ENCODE measurements at places on chromosomes 2 and 18.
A peak's percentile ranks its signal among the peaks of the same experiment; 100 is the strongest.

DNA sequence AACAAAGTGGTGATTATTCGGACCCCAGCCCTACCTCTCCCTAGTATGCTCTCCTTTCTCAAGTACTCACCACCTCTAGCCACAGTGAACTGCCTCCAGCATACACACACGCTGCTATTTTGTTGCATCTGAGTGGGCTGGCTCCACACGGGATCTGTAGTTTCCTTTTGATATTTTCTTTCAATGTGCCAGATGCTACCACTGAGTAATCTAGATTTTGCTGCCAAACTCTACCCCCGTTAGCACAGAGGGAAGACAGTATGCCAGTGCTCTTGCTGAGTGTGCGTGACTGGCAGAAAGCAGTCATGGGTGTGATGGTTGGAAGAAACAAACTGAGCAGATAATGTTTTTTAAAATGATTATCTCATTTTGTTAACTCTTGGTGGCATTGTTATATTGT is 11.6 kb downstream of the CFLAR start:
- peak; percentile 68 for DNase-seq

DNA sequence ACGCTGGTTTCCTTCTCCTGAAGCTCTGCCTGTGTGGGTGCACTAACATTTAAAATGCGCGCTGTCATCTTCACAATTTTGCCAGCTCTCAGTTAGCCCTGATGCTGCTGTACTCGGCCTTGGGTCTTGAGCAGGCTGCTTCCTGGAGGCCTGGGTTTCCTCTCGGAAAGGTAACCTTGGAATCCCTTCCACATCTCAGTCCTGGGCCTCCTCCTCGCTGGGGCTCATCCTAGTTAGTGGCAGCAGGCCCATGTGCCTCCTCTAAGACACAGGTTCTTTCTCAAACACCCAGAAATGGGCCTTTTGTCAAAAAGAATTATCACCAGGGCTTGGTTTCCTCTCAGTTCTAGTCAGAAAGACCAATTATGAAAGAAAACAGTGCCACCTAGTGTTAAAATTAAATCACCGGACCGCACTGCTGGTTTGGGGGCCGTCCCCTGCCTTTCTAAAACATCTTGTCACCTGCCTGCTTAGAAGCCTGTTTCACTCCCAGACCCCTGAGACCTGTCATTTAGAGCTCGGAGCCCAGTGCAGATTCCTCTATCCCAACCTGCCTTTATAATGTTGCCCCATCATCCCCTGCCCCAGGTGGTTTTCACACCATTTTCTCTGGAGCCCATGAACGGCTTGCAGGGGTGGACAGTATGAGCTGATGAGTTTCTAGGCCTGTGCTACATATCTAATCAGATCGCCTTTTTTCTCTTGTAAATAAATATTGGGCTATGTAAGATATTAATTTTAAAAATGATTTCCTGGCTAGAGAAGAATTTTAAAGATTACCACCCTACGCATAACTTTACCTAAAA is 42.4 kb downstream of the HK2 start:
- DNase-seq: peak; percentile 69

- no peak for DNase-seq
These were observed 4.9 kb upstream of the SCN9A start for GRCh38 chr2:166380615-166381014.

GRCh38 chr2:134314681-134315368 is 61.0 kb downstream of the MGAT5 start:
- no peak for DNase-seq

DNA sequence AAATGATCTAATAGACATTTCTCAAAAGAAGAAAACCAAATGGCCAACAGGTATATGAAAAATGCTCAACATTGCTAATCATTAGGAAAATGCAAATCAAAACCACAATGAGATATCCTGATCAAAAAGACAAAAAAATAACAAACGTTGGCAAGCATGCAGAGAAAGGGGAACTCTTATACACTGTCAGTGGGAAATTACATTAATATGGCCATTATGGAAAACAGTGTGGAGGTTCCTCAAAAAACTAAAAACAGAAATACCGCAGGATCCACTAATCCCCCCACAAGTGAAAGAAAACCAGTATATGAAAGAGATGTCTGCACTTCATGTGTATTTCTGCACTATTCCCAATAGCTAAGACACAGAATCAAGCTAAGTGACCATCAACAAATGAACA is 57.7 kb upstream of the CTIF start:
- no peak for DNase-seq

- no peak for DNase-seq
These were observed 158.8 kb upstream of the SIX2 start for GRCh38 chr2:45167920-45168629.

- no peak for DNase-seq
These were observed 282.2 kb downstream of the CYP26B1 start for GRCh38 chr2:71865391-71865965.

DNA sequence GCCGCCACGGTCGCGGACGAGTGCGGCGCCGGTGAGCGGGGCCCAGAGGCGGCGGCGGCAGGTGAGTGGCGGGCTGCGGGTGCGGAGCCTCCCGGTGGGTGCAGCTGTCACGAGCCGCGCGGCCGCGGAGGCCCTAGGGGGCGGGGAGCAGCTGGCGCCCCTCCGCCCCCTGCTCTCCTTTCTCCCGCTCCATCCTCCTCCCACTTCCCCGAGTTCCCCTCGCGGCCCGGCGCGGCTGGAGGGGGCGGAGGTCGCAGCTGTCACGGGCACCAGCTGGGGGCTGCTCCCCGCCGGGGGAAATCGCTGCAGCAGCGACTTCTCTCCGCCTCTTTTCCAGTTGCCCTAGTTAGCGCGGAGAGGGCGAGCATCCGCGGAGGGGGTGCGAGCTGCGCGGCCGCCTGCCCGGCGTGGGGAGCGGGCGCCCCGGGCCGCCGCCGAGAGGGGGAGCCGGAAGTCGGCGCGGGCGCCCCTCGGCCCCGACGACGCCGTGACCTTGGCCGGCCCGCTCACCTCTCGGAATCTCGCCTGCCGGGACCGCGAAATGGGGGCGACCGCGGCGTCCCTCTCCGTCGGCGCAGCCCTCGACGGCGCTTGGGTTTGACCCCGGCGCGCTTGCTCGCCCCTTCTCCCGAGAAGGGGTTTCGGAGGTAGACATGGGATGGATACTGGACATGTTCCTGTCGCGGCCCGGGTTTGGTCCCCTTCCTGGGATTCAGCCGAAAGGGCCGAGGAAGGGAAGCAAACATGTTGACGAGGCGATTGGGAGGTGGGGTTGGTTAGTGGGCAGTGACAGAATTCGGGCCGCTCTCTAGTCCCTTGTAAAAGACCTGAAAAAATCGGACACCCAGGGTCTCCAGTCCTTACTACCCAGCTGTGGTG is 727 bp downstream of the NCOA1 start:
- peak; percentile 60 for DNase-seq

DNA sequence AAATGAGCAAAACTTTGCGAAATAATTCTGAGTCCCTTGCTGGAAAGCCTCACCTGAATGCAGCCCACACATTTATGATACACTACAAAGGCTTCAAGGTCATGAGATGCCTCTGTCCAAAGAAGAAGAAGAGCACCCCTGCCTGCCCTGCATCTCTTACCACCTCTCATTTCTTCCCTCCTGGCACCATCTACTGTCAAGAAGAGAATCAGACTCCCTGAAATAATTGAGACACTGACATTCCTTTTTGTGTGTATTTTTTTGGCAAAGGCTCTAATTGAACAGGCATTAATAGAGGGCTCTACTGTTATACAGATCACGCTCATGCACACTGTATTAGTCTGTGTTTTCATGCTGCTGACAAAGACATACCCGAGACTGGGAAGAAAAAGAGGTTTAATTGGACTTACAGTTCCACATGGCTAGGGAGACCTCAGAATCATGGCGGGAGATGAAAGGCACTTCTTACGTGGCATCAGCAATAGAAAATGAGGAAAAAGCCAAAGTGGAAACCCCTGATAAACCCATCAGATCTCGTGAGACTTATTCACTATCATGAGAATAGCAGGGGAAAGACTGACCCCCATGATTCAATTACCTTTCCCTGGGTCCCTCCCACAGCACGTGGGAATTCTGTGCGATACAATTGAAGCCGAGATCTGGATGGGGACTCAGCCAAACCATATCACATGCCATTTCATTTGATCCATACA is 176.3 kb downstream of the ALPK2 start:
- no peak for DNase-seq

GRCh38 chr18:63981719-63982118 is 11.8 kb downstream of the SERPINB8 start:
- no peak for DNase-seq

- no peak for DNase-seq
These were observed 336.3 kb downstream of the NYAP2 start for GRCh38 chr2:225735844-225736243.

DNA sequence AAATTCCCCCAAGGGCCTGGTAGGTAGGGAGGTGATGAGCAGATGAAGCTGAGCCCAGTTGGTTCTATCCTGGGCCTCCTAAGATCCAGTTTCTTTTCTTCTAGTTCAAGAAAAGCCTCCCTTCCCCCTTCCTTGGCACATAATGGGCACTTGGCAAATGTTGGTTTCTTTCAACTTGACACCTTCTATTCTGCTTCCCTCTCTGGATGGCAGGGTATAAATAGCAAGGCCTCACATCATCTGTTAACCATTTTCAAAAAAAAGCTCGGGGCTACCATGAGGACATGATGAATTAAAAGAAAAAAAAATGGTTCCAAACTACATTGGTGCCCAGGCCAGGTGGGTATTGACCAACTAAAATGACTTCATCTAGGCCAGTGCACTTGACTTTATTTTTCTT is 29.9 kb downstream of the CTAGE1 start:
- DNase-seq: no peak
